ENCODE measurements at places on chromosomes 16 and 17.

DNA sequence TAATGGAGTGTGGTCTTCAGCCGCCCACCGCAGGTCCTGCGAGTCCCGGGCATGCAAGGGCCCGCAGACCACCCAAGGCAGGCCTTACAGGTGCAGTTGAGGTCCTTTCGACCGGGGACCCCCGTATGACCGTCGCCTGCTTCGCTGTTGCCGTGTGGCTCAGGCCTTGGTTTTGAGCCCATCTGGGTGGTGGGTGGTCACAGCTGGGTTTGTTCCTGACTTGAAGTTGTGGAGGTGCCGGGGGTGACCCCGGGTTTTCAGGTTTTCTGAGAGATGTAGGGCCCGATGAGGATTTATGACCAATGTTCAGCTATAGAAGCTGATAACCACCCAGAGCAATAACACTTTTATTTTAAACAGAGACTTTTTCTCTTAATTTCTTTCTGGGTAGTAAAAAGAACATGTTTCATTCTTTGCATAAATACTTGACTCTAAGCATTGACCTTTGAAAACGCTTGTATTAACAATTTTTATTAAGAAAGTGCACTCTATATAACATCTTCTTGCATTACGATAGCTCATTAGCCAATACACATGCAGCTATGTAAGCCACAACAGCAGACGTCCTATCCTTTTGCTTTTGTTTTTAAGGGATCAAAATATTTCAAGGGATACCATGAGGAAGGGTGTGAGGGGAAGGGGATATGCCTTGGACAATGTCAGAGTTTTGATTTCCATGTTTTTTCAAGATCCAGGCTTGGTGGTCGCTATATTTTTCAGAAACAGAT, 1.9 kb downstream of the FOXL1 start:
- no peak for DNase-seq

GRCh38 chr16:87580855-87581261, 21.4 kb upstream of the JPH3 start:
- no peak for DNase-seq

GRCh38 chr17:57572062-57572461, 173.0 kb downstream of the CCDC182 start:
- DNase-seq: no peak

- DNase-seq: no peak
Observed at GRCh38 chr16:82995924-82996441, 369.2 kb downstream of the CDH13 start.

GRCh38 chr17:9702482-9702881, 57.2 kb downstream of the USP43 start:
- no peak for DNase-seq

- DNase-seq: peak; percentile 22
Observed at GRCh38 chr16:14003074-14003570, 68.0 kb upstream of the MRTFB start.

DNA sequence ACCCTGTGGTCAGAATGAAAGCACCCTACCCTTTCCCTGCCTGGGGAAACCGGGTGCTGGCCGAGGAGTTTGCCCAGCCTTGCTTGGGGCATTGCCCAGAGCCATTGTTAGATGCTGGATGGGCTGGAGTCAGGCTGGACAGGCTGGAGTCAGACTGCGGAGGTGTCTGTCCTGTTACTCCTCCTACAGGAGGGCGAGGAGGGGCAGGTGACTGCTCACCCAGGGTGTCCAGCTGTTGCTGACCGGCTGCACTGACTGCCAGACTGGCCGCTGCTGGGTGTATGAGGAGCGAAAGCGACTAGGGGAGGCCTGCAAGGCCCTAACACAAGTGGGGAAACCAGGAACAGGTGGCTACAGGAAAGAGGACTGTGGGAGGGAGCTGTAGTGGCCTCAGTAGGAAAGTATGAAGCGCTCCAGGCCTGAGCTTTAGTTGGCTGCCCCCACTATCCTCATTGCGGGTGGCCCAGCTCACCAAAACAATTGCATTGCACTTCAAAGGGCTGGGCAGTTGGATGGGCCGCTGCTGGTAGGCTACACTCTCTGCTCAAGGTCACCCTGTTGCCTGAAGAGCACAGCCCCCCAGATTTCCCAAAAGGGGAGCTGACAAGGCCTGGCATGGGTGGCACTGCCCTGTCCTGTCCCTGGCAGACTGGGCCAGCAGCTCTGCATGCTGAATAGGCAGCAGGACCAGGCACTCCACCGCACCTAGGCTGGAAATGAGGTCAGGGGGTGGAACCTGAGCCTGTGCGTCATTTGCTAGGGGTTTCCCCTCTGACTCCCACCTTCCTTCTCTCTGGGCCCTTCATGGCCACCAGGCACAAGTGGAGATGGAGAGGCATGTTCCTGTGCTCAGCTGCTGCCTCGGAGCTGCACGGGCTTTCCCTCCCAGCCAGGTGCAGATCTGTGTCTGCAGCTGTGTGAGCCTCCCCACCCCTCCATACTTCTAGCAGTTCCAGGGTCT, 18.4 kb downstream of the LDHD start:
- no peak for DNase-seq

DNA sequence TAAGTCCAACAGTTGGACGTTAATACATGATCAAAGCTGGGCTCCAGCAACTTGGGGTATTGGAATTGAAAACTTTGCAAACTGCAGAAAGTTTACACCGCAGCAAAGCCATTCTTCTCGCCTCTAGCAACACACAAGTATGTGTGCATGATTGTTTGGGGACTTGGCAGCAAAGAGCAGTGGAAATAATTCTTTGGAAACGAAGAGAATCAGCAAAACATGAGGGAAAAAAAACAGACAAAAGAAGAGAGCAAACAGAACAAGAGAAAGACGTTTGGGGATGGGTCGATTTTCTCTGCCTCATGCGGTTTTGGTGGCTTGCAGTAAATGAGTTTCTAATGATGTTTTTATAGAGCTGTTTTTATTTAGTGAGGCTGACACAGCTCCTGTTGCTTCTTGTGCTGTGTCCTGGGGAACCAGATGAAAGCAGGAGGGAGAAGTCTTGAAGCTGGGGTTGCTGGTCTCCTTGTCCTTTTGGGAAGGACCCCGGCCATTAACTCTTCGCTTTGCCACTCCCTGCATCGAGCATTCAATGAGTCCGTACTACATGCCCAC, 502.9 kb downstream of the GRIN2A start:
- no peak for DNase-seq

GRCh38 chr17:42586514-42587230, 9.1 kb upstream of the PSMC3IP start:
- no peak for DNase-seq
